ENCODE measurements at places on chromosomes 2 and 18.
A peak's percentile ranks its signal among the peaks of the same experiment; 100 is the strongest.

DNA sequence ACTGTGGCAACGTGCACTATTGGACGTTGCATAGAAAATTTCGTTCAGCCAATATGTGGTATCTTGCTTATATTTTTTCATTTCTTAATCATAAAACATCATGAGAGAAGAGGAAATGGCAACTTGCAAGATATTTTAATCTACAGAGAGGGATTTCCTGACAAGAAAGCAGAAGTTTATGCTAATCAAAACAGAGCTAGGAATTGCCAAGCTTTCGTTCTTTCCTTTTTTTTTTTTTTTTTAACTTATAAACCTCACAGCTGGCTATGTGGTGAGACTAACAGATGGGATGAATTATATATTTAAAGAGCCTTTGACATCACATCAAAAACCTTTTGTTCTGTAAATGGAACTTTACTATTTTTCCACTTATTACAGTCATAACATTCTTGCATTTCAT lies 1136.9 kb upstream of the TMEFF2 start:
- no peak overlapping the region for H3K4me3 ChIP-seq
- no peaks in the 10 kb centered on the region for H3K36me3 ChIP-seq
- no peak for DNase-seq
- no peaks in the 10 kb centered on the region for H3K27me3 ChIP-seq
- H3K4me1 ChIP-seq, result no peaks in the 10 kb centered on the region

DNA sequence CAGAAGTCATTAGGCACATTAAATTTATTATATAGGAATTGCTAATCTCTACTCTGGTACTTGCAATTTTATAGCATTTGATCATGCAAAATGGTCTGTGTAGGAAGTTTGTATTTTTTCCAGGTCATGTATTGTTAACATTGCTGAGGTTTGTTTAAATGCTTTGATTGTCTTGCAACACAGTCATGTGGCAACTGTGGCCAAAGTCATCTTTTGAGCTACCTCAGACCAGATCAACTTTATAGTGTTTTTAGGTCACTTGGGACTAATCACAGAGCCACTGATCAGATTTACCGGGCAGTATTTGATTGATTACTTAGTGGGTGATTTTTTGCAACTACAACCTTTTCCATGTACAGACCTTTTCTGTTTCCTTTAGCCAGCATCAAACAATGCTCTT lies 3.7 kb downstream of the SERPINB5 start:
- H3K27ac ChIP-seq, result no peak overlapping the region
- no peak overlapping the region for H3K4me3 ChIP-seq
- no peak for DNase-seq
- no peaks in the 10 kb centered on the region for H3K36me3 ChIP-seq

- no peak overlapping the region for H3K27ac ChIP-seq
- peaks cover 2% of the 10 kb centered on the region for H3K4me1 ChIP-seq
- no peaks in the 10 kb centered on the region for H3K27me3 ChIP-seq
- H3K4me3 ChIP-seq, result no peak overlapping the region
- no peak for DNase-seq
- H3K36me3 ChIP-seq, result no peaks in the 10 kb centered on the region
Measured at GRCh38 chr2:160715428-160715827, 221.8 kb upstream of the RBMS1 start.

DNA sequence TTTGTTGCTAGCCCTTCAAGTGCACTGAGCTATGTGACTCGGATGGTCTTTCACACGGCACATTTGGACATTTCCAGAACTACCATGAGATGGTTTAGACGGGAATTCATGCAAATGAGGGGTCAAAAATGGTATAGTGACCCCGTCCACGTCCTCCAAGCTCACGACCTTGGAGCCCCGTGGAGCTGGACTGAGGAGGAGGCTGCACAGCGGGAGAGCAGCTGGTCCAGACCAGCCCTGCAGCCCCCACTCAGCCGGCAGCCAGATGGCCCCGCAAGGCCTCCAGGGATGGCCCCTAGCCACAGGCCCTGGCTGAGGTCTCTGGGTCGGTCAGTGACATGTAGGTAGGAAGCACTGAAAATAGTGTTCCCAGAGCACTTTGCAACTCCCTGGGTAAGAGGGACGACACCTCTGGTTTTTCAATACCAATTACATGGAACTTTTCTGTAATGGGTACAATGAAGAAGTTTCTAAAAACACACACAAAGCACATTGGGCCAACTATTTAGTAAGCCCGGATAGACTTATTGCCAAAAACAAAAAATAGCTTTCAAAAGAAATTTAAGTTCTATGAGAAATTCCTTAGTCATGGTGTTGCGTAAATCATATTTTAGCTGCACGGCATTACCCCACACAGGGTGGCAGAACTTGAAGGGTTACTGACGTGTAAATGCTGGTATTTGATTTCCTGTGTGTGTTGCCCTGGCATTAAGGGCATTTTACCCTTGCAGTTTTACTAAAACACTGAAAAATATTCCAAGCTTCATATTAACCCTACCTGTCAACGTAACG lies 88.8 kb downstream of the EPAS1 start:
- no peak overlapping the region for H3K4me3 ChIP-seq
- DNase-seq, result no peak

DNA sequence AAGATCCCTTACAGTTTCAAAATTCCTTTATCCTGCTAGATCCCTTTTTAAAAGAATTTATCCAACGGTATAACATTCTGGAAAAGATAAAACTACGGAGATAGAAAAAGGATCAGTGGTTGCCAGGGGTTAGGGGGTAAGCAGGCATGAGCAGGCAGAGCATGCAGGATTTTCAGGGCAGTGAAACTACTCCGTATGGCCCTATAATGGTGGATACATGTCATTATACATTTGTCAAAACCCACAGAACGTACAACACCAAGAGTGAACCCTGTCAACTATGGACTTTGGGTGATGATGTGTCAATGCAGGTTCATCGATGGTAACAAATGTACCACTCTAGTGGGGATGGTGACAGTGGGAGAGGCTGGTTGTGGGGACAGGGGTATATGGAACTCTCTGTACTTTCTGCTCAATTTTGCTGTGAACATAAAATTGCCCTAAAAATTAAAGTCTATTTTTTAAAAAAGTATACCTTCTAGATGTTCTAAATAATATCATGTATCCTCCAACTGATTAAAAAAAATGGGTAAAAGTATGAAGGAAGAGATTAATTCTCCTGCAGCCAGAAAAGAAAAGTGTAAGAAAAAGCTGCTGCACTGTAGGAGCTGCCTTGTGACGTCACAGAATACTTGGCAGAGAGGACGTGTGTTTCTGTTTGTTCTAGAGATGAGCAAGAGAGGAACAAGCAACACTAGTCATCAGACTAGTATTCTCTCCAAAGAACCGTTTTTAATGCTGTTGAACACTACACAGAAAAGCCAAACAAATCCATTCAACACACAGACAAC lies 23.6 kb downstream of the ANKRD44 start:
- DNase-seq, result no peak
- H3K27me3 ChIP-seq, result no peaks in the 10 kb centered on the region
- H3K4me1 ChIP-seq, result no peaks in the 10 kb centered on the region
- no peak overlapping the region for H3K4me3 ChIP-seq
- no peak overlapping the region for H3K27ac ChIP-seq
- no peaks in the 10 kb centered on the region for H3K36me3 ChIP-seq

DNA sequence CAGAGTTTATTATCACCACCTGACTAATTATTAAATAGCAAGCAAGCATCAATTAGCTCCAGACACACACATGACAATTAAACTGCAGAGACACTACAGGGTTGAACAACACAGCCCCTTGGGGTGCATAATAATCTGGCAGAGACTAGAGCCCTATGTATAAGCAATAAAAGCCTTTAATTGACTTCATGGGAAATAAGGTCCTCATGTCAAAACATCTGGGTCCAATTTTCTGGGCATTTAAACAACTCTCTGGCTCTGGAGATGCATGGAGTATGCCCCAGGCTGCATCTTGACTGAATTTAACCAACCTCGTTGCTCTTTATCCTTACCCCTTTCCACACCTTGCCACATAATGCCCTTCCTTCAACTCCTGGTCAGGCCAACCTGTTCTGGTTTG lies 270.7 kb upstream of the THUMPD2 start:
- H3K27me3 ChIP-seq, result peaks cover 3% of the 10 kb centered on the region
- H3K27ac ChIP-seq, result no peak overlapping the region
- no peaks in the 10 kb centered on the region for H3K4me1 ChIP-seq
- no peaks in the 10 kb centered on the region for H3K36me3 ChIP-seq

DNA sequence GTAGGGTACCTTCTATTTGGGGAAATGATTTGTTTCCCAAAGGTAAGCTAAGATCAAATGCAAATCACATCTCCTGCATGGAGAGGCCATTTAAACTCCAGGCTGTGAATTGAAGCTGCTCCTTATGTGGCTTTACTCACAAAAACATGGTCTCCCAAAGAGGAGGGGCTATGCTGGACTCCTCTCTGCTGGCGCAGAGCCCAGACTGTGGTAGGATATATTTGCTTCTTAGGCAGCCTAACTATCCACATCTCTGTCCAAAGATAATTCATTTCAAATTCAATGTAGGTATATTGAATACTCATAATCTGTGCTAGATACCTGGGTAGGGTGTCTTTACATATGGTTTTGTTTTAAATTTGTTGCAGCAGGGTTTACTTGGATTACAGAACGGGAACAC lies 358.5 kb downstream of the ALK start:
- no peaks in the 10 kb centered on the region for H3K4me1 ChIP-seq
- H3K27ac ChIP-seq, result no peak overlapping the region
- no peak for DNase-seq
- H3K27me3 ChIP-seq, result no peaks in the 10 kb centered on the region
- H3K4me3 ChIP-seq, result no peak overlapping the region

- H3K27me3 ChIP-seq, result no peaks in the 10 kb centered on the region
- H3K4me1 ChIP-seq, result peaks cover 6% of the 10 kb centered on the region
- H3K4me3 ChIP-seq, result no peak overlapping the region
Measured at GRCh38 chr2:66929632-66930338, 467.3 kb upstream of the ETAA1 start.

DNA sequence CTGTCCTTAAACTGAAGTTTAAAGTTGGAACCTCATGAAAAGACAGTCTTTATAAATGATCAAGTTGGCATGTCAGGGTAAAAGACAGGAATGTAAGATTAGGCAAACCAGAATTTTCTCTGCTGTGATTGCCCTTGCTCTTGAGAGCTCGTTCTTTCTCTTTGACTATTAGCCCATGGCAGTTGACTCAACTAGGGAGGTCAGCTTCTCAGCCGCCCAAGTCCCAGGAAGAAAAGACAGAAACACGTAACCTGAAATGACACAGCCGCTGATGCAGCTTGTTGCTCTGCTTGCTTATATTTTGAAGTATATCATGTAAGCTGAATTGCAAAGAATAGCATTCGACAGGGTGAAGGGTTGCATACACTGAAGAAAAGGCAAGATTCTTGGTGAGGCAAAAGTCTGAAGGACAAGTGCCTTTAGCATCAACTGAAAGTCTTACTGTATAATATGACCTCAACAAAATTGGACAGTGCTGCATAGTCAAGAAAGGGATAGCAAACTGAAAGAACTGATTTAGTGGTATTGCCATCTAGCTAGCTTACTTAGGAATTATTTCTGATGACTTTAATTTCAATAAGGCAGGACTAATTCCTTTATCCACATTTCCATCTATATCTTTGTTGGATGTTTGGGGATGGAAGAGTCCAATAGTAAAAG lies 54.7 kb downstream of the ARHGAP15 start:
- no peaks in the 10 kb centered on the region for H3K4me1 ChIP-seq
- DNase-seq, result no peak
- no peaks in the 10 kb centered on the region for H3K27me3 ChIP-seq
- H3K4me3 ChIP-seq, result no peak overlapping the region
- H3K27ac ChIP-seq, result no peak overlapping the region
- no peaks in the 10 kb centered on the region for H3K36me3 ChIP-seq

- DNase-seq, result no peak
- no peak overlapping the region for H3K4me3 ChIP-seq
- peaks cover 5% of the 10 kb centered on the region for H3K4me1 ChIP-seq
- H3K27me3 ChIP-seq, result peaks cover 6% of the 10 kb centered on the region
Measured at GRCh38 chr2:235511187-235511661, 17.4 kb downstream of the AGAP1 start.

- no peak for DNase-seq
- peak overlapping the region; percentile 100 for H3K4me3 ChIP-seq
- H3K4me1 ChIP-seq, result peaks cover 68% of the 10 kb centered on the region
- H3K36me3 ChIP-seq, result peaks cover 53% of the 10 kb centered on the region
- peaks cover 22% of the 10 kb centered on the region for H3K27me3 ChIP-seq
- peak overlapping the region; percentile 96 for H3K27ac ChIP-seq
Measured at GRCh38 chr2:36357847-36358659, 2.5 kb downstream of the CRIM1 start.

DNA sequence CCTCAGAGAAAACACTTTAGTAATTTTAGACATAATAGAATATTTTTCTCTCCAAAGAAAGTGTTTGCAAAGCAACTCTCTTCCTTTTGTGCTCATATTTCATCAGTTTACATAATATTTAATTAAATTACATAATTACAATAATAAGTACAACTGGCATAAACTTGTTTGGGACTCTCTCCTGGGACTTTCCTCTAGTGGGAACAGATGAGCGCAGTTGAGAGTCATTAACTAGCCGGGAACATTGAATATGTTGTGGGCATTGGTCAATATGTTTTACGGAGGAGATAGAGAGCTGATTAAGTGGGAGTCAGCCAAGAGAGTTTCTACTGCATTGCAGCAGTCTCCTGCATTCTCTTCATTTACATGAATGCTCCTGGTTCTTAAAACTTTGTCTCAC lies 607.7 kb downstream of the ARHGAP15 start:
- H3K27me3 ChIP-seq, result no peaks in the 10 kb centered on the region
- no peak overlapping the region for H3K27ac ChIP-seq
- peaks cover 2% of the 10 kb centered on the region for H3K4me1 ChIP-seq
- no peak overlapping the region for H3K4me3 ChIP-seq

- no peak overlapping the region for H3K27ac ChIP-seq
- no peak overlapping the region for H3K4me3 ChIP-seq
- DNase-seq, result no peak
- H3K4me1 ChIP-seq, result no peaks in the 10 kb centered on the region
Measured at GRCh38 chr18:54672846-54673475, 81.9 kb downstream of the DYNAP start.

GRCh38 chr2:139218181-139218580 lies 438.0 kb upstream of the NXPH2 start:
- peaks cover 2% of the 10 kb centered on the region for H3K27me3 ChIP-seq
- no peaks in the 10 kb centered on the region for H3K36me3 ChIP-seq
- no peak for DNase-seq
- no peaks in the 10 kb centered on the region for H3K4me1 ChIP-seq

GRCh38 chr2:148298196-148298595 lies 277.3 kb downstream of the MBD5 start:
- H3K36me3 ChIP-seq, result no peaks in the 10 kb centered on the region
- H3K27me3 ChIP-seq, result peaks cover 1% of the 10 kb centered on the region
- H3K4me1 ChIP-seq, result peaks cover 2% of the 10 kb centered on the region
- H3K4me3 ChIP-seq, result no peak overlapping the region

DNA sequence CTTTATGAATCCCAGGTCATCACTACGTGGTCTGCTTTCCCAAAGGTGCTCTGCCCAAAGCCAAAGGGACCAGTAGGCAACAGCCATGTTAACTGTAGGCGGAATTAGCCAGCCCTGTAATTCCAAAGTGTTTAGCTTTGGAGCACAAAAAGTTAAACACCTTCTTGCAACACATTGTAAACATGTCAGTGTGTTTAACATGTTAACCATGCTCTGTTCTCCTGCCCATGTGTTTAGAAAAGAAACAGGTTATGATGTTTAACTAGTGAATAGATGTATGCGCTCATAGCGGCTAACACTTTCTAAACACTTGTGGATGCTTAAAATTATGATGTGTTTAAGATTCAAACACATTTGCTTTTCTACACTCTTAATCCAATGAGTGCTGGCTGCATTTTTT lies 292.4 kb downstream of the SRBD1 start:
- H3K27ac ChIP-seq, result no peak overlapping the region
- no peak for DNase-seq
- H3K27me3 ChIP-seq, result peaks cover 2% of the 10 kb centered on the region
- H3K4me1 ChIP-seq, result peaks cover 5% of the 10 kb centered on the region
- no peaks in the 10 kb centered on the region for H3K36me3 ChIP-seq

Measured in endothelial cell (in vitro differentiated cells).